ELR (cell line): ENCODE measurements at places on chromosomes 12 and 14.
A peak's percentile ranks its signal among the peaks of the same experiment; 100 is the strongest.

- no peak for DNase-seq
These were observed 20.0 kb downstream of the GAS2L3 start for GRCh38 chr12:100593490-100593889.

DNA sequence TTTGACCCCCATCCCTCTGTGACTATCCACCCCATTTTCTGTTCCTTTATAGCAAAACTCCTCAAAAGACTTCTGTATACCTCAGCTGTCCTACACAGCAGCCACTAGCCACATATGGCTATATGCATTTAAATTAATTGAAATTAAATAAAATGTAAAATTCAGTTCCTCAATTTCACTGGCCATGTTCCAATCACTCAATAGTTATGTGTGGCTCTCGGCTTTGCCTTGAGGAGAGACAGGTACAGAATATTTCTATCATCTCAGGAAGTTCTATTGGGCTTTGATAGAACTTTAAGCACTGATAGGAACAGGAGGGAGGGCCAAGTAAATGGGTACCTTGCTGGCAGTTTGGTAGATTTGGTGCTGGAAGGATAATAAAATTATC, 280.3 kb upstream of the AMIGO2 start:
- no peak for DNase-seq

- DNase-seq = no peak
These were observed 8.0 kb downstream of the ASPG start for GRCh38 chr14:104093366-104094055.

DNA sequence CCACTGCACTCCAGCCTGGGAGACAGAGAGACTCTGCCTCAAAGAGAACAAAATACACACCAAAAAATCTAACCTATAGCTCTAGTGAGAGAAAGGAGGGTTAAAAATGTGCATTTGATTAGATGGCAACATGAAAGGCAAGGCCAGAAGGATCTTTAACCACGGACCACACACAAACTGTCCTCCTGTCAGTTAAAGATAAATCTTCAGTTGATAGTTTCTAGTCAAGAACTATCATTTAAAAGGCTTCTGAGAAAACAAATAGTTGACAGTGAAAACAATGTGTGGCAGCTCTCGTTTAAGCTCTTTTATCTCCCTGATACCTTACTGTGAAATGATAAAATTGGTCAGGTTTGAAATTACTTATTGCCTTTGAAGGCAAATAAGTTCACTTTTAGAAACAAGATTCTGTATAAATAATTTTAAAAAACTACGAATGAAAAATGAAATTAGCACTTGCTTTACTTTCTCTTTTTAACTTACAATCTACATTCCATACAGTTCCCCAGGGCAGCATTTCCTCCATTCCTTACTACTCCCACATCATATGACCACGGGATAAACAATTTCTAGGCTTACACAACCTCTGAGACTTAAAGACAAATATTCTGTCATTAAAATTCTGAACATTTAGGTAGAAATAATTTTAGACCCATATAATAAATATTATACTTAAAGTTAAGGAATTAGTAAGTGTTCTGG, 71.4 kb upstream of the GNPNAT1 start:
- peak; percentile 72 for DNase-seq

DNA sequence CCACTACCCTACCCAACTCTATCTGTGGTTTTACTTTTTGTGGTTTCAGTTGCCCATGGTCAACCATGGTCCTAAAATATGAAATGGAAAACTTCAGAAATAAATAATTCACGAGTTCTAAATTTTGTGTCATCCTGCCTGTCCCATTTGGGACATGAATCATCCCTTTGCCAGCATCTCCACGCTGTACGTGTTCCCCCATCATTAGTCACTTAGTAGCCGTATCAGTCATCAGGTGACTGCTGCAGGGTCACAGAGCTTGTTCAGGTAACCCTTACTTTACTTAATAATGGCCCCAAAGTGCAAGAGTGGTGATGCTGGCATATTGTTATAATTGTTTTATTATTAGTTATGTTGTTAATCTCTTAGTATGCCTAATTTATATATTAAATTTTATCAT, 209.9 kb downstream of the ITPR2 start:
- peak; percentile 44 for DNase-seq
